ENCODE measurements at places on chromosomes 7 and 10.
A peak's percentile ranks its signal among the peaks of the same experiment; 100 is the strongest.

- DNase-seq = no peak
Measured at GRCh38 chr7:138549082-138549481, 89.0 kb downstream of the TRIM24 start.

- DNase-seq = no peak
Measured at GRCh38 chr10:71735709-71736569, 16.4 kb upstream of the C10orf105 start.

DNA sequence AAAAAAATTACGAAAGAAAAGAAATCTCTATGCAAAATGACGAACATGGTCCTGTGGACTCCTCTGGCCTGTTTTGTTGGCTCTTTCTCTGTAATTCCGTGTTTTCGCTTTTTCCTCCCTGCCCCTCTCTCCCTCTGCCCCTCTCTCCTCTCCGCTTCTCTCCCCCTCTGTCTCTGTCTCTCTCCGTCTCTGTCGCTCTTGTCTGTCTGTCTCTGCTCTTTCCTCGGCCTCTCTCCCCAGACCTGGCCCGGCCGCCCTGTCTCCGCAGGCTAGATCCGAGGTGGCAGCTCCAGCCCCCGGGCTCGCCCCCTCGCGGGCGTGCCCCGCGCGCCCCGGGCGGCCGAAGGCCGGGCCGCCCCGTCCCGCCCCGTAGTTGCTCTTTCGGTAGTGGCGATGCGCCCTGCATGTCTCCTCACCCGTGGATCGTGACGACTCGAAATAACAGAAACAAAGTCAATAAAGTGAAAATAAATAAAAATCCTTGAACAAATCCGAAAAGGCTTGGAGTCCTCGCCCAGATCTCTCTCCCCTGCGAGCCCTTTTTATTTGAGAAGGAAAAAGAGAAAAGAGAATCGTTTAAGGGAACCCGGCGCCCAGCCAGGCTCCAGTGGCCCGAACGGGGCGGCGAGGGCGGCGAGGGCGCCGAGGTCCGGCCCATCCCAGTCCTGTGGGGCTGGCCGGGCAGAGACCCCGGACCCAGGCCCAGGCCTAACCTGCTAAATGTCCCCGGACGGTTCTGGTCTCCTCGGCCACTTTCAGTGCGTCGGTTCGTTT is 83.5 kb upstream of the SLF2 start:
- DNase-seq = no peak

- DNase-seq = no peak
Measured at GRCh38 chr7:137885678-137886077, 38.9 kb upstream of the DGKI start.

DNA sequence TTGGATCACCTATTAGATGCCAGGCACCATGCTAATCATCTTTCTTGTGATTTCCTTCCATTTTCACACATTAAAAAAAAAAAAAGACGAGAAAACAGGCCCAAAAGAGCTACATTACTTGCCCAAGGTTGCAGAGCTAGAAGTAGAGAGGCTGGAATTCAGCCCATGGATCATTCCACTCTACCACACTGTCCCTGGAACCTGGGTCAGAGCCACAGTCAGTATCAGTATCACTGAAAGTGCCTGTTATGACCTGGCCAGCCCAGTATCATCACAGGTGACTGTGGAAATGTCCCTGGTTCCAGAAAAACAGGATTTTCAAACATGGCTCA is 3.3 kb upstream of the FLNC start:
- DNase-seq = no peak

- peak; percentile 55 for DNase-seq
Measured at GRCh38 chr10:103451831-103452505, at the start of gene CALHM2. Gene CALHM2 (minus strand): TSS chr10:103452370. CDS start chr10:103449941, 2,429 bp downstream.

- DNase-seq = peak; percentile 80
Measured at GRCh38 chr7:5452937-5453540, 29.4 kb upstream of the TNRC18 start.

- DNase-seq = no peak
Measured at GRCh38 chr7:138729444-138729843, 28.3 kb upstream of the SVOPL start.

DNA sequence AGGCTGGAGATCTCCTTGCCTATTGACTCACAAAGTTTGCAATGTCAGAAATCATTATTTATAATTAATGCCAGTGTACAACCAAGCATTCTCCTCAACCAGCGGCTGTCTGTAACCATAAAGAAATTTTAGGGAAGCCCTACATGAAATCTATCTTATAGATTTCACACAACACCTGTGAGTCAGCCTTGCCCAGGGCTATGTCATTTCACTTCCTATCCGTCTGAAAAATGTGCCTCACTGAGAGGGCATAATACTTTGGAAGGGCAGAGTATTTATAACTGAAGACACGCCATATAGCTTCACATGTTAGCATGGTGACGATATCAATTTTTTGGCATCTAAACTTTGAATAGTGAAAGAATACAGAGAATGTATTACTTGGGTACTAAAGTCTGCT is 296.6 kb upstream of the ETV1 start:
- DNase-seq = no peak

GRCh38 chr10:70158113-70158512 is 11.6 kb upstream of the TYSND1 start:
- DNase-seq = peak; percentile 42

DNA sequence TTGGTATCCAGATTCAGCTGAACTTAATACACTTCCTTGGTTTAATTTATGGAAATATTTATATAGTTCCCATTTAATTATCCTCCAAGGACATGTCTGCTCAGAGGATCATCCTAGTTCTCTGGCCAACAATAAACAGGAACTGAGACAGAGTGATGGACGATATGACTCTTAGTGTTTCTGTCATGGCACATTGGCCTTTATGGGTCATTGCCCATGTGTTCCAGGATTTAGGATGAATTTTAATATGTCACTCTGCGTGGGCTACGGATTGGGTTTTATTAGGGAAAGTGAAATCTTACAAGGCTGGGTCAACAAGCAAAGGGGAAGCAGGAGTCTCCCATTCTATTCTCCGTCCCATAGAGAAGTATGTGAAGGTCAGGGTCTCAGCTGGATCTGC is 18.8 kb upstream of the TNPO3 start:
- DNase-seq = no peak

- DNase-seq = no peak
Measured at GRCh38 chr7:130309986-130310385, 17.0 kb downstream of the CPA4 start.

DNA sequence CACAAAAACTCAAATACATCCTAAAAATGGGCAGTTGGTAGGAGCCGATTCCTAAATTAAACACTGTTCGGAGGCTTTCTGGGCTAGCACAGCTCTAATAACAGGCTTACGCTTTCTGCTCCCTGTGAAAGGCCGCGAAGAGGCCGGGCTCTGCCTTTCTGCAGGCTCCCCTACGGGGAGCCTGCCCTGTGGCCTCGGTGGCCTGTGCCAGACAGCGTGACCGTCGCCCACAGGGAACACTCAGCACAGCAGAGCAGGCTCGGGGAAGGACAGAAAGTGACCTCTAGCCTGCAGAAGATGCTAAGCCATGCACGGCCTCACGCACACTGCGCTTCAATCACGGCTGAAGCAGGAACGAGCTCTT is 64.2 kb downstream of the DIP2C start:
- no peak for DNase-seq

DNA sequence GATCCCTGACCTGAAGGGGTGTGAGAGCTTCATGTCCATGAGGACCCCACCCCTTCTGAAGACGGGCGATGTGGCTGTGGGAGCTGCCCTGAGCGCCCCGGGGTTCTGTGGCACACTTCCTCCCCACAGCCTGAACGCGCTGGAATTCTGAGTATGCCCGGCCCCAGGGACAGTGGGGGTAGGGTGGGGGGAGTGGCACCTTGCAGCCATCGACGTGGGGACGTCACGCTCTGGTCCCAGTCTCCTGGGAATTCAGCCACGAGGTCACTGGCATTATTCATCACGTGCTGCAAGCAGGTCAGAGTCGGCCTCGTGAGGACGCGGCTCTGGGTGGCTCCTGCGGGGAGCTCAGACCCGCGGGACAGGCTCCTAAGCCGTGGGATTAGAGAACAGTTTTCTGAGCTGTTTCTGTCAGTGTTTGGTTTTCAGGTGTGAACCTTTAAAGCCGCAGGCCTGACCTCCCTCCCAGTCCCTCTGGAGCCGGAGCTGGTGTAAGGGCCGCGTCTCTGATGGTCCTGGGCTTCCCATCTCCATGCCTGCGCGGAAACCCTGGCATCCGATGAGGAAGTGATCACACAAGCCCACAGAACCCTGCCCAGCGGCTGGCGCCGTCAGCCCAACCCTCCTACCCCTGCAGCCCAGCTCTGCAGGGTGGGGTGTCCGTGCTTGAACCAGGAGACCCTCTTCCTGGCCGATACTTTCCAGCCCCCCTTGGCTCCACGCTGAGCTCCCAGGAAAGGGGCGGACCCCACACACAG is 16.1 kb downstream of the GPR146 start:
- no peak for DNase-seq

- no peak for DNase-seq
Measured at GRCh38 chr10:10853954-10854353, 163.7 kb upstream of the CELF2 start.

GRCh38 chr10:31752170-31752569 is 176.5 kb downstream of the ARHGAP12 start:
- DNase-seq = no peak

DNA sequence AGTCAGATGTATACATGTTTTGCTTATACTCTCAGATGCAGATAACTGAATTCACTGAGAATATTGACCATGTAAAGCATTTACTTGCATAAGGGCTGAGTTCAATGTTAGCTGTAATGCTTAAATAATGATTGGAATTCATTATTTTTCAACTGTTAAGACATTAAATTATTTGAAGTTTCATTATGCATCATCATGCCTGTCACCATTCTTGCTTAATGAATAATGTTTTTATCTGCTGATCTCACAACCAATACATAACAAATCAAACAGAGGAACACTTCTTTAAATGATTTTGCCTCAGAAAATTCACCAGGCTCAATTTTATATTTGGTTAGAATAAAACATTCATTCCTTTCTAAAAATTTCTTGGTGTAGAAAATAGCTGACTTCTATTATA is 233.4 kb downstream of the GPR37 start:
- no peak for DNase-seq

- DNase-seq = no peak
Measured at GRCh38 chr10:123906884-123907652, 15.5 kb upstream of the CPXM2 start.

GRCh38 chr7:140923358-140924006 is 1.2 kb downstream of the BRAF start:
- DNase-seq = peak; percentile 21

DNA sequence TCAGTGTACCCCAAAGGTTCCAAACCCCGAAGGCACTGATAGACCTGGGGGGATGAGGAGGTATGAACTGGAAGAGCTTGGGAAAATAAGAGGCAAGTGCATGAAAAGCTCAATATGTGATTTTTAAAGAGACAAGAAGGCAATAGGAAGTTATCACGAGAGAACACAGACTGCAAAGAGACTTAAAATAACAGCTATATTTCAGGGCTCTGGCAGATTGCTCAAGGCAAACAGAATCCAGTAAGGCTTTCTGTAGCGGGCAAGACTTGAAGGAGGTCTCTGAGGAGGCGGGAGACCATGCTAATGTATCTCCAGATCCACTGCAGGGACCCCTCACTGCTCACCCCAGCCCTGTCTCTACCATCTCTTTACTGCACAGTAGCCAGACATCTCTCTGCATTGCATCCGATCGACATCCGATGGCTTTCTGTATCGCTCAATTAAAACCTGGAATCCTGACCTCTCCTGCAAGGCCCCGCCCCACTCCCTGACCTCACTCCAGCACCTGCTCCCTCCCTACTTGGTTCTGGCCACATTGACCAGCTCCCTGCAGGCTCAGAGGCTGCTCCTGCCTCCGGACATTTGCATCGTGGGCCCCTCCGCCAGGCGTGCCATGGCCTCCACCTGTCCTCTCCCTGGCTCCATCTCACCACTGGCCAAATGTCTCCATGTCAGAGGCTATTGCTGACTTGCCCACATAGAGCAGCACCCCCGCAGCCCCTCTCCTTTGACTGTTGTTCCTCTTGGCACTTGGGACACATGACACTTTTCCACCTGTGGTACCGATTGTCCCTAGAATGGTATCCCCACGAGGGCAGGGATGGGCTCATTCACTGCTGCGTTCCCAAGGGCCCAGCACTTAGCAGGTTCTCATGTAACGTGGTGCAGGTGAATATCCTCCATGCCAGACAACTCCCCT is 118.0 kb downstream of the PRKAG2 start:
- no peak for DNase-seq

DNA sequence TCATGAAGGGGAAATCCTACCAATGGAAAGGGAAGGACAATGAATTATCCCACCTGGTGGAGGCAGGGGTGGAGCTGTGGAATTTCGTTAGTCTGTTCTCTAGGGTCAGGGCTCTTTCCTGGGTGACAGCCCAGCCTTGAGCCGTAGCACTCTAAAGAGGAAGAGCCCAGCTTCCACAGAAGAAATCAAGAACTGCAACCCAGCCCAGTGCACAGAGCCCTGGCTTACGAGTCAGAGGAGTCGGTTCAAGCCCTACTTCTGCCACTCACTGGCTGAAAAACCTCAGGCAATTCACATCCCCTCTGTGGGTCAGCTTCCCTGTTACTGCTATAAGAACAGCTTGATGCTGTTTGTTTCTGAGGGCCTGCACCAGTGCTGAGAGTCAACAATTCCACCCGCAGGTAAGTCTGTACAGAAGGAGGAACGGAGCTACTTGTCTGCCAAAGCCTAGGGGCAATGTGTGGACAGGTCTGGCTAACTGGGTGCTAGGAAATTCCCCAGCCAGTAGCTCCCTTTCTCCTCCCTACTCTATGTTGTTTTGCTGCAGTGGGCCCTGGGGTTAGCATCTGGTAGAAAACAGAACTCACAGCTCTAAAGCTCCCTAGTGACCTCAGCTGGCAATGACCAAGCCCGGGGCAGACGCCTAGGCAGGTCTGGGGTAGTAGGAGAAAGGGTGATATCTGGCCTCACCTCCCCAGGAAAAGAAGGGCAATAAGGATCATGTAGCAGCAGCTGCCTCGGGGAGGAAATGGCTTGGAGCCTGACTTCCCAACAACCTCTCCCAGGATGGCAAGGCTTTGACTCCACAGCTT is 3.3 kb downstream of the AVPI1 start:
- DNase-seq = peak; percentile 55

DNA sequence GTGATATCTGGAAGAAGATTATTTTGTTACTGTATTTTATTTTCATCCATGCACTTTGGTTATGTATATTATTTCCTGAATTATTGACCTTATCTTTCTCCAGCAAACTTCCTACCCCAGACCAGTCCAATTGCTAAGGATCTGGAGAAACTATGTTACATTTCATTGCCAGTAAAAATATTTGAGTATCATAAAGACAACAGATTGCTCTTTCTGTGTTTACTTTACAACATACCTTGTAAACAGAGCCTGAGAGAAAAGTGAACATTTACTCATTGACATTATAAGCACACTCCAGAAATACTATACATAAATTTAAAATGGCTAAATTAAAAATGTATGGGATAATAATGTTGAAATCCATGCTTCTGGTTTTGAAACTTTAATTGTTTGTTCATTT is 186.2 kb upstream of the FAM3C start:
- DNase-seq = no peak

GRCh38 chr7:128735436-128735835 is 3.7 kb upstream of the CALU start:
- no peak for DNase-seq
